ENCODE measurements at places on chromosomes 13 and 19. TPM values are rescaled to one million over a fixed set of nuclear protein-coding genes. Genes with fewer than 3 reads are reported as not detected.

The BRSK1 gene
- total RNA-seq, result 11.2 TPM

The ENOX1 gene
- total RNA-seq, result 10.1 TPM

The URAD gene
- total RNA-seq, result not detected

The METTL21C gene
- total RNA-seq, result 0.82 TPM

The MKNK2 gene
- 95.7 TPM for total RNA-seq

The CEBPA gene
- 12.0 TPM for total RNA-seq

The DACT3 gene
- total RNA-seq, result 28.4 TPM

The MAMSTR gene
- total RNA-seq, result 8.9 TPM

The ETHE1 gene
- total RNA-seq, result 28.1 TPM

The ZNF823 gene
- total RNA-seq, result 15.2 TPM

The HCN2 gene
- 0.53 TPM for total RNA-seq

The GFY gene
- not detected for total RNA-seq

All from metanephros (tissue), 2 donors.